Bronchial smooth muscle cell (primary cell): ENCODE measurements at places on chromosomes 2 and 18. TPM values are rescaled to one million over a fixed set of nuclear protein-coding genes. Genes with fewer than 3 reads are reported as not detected.

The MEP1B gene
- total RNA-seq, result not detected in 2 replicates

The CD302 gene
- total RNA-seq, result 3.9 and 4.3 TPM in 2 replicates

The SERPINB2 gene
- total RNA-seq, result 1.4 TPM in 1 of 2 replicates, not detected in the other

The UGT1A9 gene
- total RNA-seq, result not detected in 2 replicates

The FAP gene
- 46.5 and 157 TPM in 2 replicates for total RNA-seq

The GTF2A1L gene
- 0.69 and 0.95 TPM in 2 replicates for total RNA-seq

The G6PC2 gene
- total RNA-seq, result not detected in 2 replicates

The MAB21L4 gene
- not detected in 2 replicates for total RNA-seq

The CCDC141 gene
- 0.32 TPM in 1 of 2 replicates, not detected in the other for total RNA-seq

The SOX11 gene
- total RNA-seq, result not detected in 2 replicates

The DES gene
- total RNA-seq, result 2.4 and 2.7 TPM in 2 replicates

The DYSF gene
- 0.09 TPM in 1 of 2 replicates, not detected in the other for total RNA-seq

The CD8B2 gene
- total RNA-seq, result not detected in 2 replicates

The UGT1A8 gene
- not detected in 2 replicates for total RNA-seq

The LRPPRC gene
- 41.9 and 49.0 TPM in 2 replicates for total RNA-seq

The SLC23A3 gene
- total RNA-seq, result 0.63 and 2.5 TPM in 2 replicates

The SRD5A2 gene
- total RNA-seq, result not detected in 2 replicates

The DNAJC5G gene
- total RNA-seq, result not detected in 2 replicates

The LCLAT1 gene
- 7.7 and 8.1 TPM in 2 replicates for total RNA-seq

The STPG4 gene
- total RNA-seq, result 0.16 TPM in 1 of 2 replicates, not detected in the other

The THSD7B gene
- not detected in 2 replicates for total RNA-seq

The PLEK gene
- not detected in 2 replicates for total RNA-seq

The PFN4 gene
- total RNA-seq, result 0.43 and 0.63 TPM in 2 replicates

The CABLES1 gene
- 16.8 and 20.5 TPM in 2 replicates for total RNA-seq

The SERPINB10 gene
- total RNA-seq, result not detected in 2 replicates

The LYG2 gene
- total RNA-seq, result not detected in 2 replicates

The RAPH1 gene
- 7.4 and 15.6 TPM in 2 replicates for total RNA-seq

The PROM2 gene
- total RNA-seq, result 1.1 and 4.1 TPM in 2 replicates

The GAREM1 gene
- 1.4 and 3.3 TPM in 2 replicates for total RNA-seq

The TMEM18 gene
- total RNA-seq, result 9.8 and 16.1 TPM in 2 replicates

The RAB27B gene
- total RNA-seq, result 0.52 and 38.5 TPM in 2 replicates

The RESP18 gene
- total RNA-seq, result not detected in 2 replicates

The EVA1A gene
- total RNA-seq, result 5.8 and 19.2 TPM in 2 replicates

The DSC1 gene
- total RNA-seq, result not detected in 2 replicates

The ATP8B1 gene
- 10.6 and 15.5 TPM in 2 replicates for total RNA-seq

The REEP1 gene
- total RNA-seq, result under 0.01 TPM in 1 of 2 replicates, not detected in the other

The CDH7 gene
- total RNA-seq, result not detected in 2 replicates
